Diencephalon (tissue), 1 donor: ENCODE measurements at places on chromosomes 7 and 10. TPM values are rescaled to one million over a fixed set of nuclear protein-coding genes. Genes with fewer than 3 reads are reported as not detected.

MYOZ1 gene
- total RNA-seq, result 0.46 TPM

ADRA2A gene
- total RNA-seq, result 6.0 TPM

MYOF gene
- 5.5 TPM for total RNA-seq

NXPH1 gene
- total RNA-seq, result 94.6 TPM

ELMO1 gene
- 84.7 TPM for total RNA-seq

CCDC3 gene
- total RNA-seq, result 16.6 TPM

SPDYE16 gene
- total RNA-seq, result 0.23 TPM

SLC29A4 gene
- 18.7 TPM for total RNA-seq

FAM25A gene
- total RNA-seq, result not detected

ETV1 gene
- 62.5 TPM for total RNA-seq

UCN3 gene
- not detected for total RNA-seq

NAT16 gene
- total RNA-seq, result 2.1 TPM

CTBP2 gene
- 44.1 TPM for total RNA-seq

NHLRC2 gene
- total RNA-seq, result 30.4 TPM

SLC13A4 gene
- 18.9 TPM for total RNA-seq

MYH16 gene
- not detected for total RNA-seq

DENND10 gene
- 63.0 TPM for total RNA-seq

ZNF248 gene
- total RNA-seq, result 56.1 TPM

TUBAL3 gene
- total RNA-seq, result not detected

PTF1A gene
- not detected for total RNA-seq

PRKCQ gene
- 5.3 TPM for total RNA-seq

TAS2R60 gene
- total RNA-seq, result not detected

MEIG1 gene
- not detected for total RNA-seq

VWDE gene
- total RNA-seq, result 2.1 TPM

CACNB2 gene
- total RNA-seq, result 35.3 TPM

FGFR2 gene
- total RNA-seq, result 28.4 TPM

NEUROD6 gene
- 4.2 TPM for total RNA-seq

LRRC17 gene
- total RNA-seq, result 33.2 TPM

OR2A42 gene
- under 0.01 TPM for total RNA-seq

EFCAB10 gene
- 11.8 TPM for total RNA-seq

H2BK1 gene
- total RNA-seq, result not detected

ERLIN1 gene
- total RNA-seq, result 15.0 TPM

FZD1 gene
- 10.8 TPM for total RNA-seq

SH2D4B gene
- 0.23 TPM for total RNA-seq

CALHM2 gene
- total RNA-seq, result 2.5 TPM

LRRD1 gene
- total RNA-seq, result 0.92 TPM

HOGA1 gene
- total RNA-seq, result 2.5 TPM

HTR7 gene
- 14.1 TPM for total RNA-seq
